ENCODE measurements at places on chromosomes 12 and 14. TPM values are rescaled to one million over a fixed set of nuclear protein-coding genes. Genes with fewer than 3 reads are reported as not detected.
A peak's percentile ranks its signal among the peaks of the same experiment; 100 is the strongest.

The ADCY4 gene
- 0.69 TPM for total RNA-seq

The TXNDC16 gene
- total RNA-seq, result 20.6 TPM

The KRT85 gene
- total RNA-seq, result not detected

The CPNE8 gene
- not detected for total RNA-seq

GRCh38 chr12:51871918-51872688 is 15.8 kb upstream of the ANKRD33 start:
- no peaks in the 10 kb centered on the region for H3K27me3 ChIP-seq
- H3K4me1 ChIP-seq, result no peaks in the 10 kb centered on the region
- no peak for DNase-seq
- no peak overlapping the region for H3K27ac ChIP-seq

DNA sequence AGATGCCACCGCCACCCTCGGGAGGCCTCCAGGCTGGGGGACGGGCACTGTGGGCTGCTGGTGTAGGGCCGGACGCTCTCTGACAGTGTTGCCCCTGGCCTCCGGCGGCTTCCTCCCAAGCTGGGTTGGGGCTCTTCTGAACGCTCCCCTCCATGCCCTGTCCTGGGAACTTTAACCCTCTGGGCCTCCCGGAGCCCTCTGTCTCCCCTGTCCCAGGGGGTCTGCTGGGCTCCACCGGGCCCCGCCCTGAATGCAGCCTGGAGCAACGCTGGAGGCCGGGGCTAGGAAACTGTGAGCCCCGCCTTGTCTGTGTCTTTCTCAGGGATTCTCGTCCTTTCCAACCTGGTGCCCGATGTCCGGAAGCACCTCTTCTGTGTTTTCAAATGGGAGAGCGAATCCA is 45.7 kb upstream of the FBRSL1 start:
- H3K4me3 ChIP-seq, result no peak overlapping the region
- H3K27ac ChIP-seq, result no peak overlapping the region
- H3K36me3 ChIP-seq, result no peaks in the 10 kb centered on the region
- H3K4me1 ChIP-seq, result no peaks in the 10 kb centered on the region
- no peaks in the 10 kb centered on the region for H3K27me3 ChIP-seq

- H3K27ac ChIP-seq, result no peak overlapping the region
- no peak overlapping the region for H3K4me3 ChIP-seq
- no peaks in the 10 kb centered on the region for H3K4me1 ChIP-seq
Measured at GRCh38 chr12:18254081-18254480, 7.2 kb upstream of the PIK3C2G start.

- peaks cover 13% of the 10 kb centered on the region for H3K4me1 ChIP-seq
- no peak overlapping the region for H3K27ac ChIP-seq
- H3K4me3 ChIP-seq, result no peak overlapping the region
- DNase-seq, result no peak
- no peaks in the 10 kb centered on the region for H3K27me3 ChIP-seq
Measured at GRCh38 chr14:95510804-95511203, 5.6 kb downstream of the SYNE3 start.

- DNase-seq, result peak; percentile 55
- no peaks in the 10 kb centered on the region for H3K27me3 ChIP-seq
- peak overlapping the region; percentile 71 for H3K4me3 ChIP-seq
- H3K27ac ChIP-seq, result no peak overlapping the region
Measured at GRCh38 chr12:123971770-123972456, 718 bp downstream of the CCDC92 start.

- H3K36me3 ChIP-seq, result no peaks in the 10 kb centered on the region
- H3K4me1 ChIP-seq, result no peaks in the 10 kb centered on the region
- no peak overlapping the region for H3K27ac ChIP-seq
- no peaks in the 10 kb centered on the region for H3K27me3 ChIP-seq
Measured at GRCh38 chr14:57866199-57866705, 360 bp upstream of the SLC35F4 start.

DNA sequence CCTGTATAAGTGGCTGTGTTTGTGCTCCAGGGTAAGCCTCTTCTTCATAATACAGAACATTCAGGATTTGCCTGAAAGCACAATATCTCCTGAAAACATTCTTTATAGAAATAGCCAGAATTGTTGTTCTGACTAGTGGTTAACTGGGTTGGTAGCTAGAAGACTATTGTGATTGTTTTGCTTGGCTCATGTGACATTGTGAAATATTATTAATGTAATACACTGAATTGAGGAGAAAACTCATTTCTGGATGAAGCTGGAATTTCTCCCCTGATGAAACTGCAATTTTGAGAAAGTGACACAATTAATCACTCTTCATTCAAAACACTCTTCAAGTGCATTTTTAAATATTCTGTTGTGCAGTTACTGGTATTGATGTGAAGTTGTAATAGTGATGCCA is 172.3 kb upstream of the PTPRQ start:
- no peaks in the 10 kb centered on the region for H3K36me3 ChIP-seq
- no peak overlapping the region for H3K4me3 ChIP-seq
- H3K4me1 ChIP-seq, result no peaks in the 10 kb centered on the region
- DNase-seq, result no peak

All from Karpas-422 (cell line).